CD4-positive, alpha-beta T cell treated with Interleukin-2 at 100 ng/mL for 4 hours (primary cell): ENCODE measurements at places on chromosomes 6 and 20.

GRCh38 chr6:5670811-5671561 is 335.7 kb downstream of the NRN1 start:
- DNase-seq, result no peak

DNA sequence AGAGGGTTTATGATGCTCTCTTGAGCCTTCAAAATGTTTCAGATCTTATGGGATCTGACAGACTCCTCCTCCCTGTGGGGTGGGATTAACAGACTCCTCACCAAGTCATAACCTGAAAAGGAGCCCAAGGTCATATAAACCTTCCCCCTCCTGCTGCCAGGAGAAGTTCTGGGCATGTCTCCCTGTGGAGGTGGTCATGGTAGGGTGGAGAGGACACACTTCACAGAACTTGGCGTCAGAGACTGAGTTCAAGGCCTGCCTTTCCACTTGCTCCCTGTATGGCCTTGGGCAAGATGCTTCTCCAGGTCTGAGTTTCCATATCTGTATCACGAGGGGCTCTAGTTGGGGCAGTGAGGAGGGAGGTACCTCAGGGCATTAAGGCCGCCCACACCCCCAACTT is 32.4 kb upstream of the AAR2 start:
- DNase-seq, result no peak

DNA sequence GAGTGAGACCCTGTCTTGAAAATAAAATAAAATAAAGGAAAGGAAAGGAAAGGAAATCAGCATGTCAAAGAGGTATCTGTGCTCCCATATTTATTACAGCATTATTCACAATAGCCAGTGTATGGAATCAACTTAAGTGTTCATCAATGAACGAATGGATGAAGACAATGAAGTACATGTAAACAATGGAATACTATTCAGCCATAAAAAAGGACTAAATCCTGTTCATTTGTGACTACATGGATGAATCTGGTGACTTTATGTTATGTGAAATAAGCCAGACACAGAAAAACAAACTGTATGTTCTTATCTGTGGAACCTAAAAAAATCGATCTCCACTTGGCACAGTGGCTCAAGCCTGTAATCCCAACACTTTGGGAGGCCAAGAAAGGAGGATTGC is 28.0 kb upstream of the TOP1 start:
- DNase-seq, result no peak

DNA sequence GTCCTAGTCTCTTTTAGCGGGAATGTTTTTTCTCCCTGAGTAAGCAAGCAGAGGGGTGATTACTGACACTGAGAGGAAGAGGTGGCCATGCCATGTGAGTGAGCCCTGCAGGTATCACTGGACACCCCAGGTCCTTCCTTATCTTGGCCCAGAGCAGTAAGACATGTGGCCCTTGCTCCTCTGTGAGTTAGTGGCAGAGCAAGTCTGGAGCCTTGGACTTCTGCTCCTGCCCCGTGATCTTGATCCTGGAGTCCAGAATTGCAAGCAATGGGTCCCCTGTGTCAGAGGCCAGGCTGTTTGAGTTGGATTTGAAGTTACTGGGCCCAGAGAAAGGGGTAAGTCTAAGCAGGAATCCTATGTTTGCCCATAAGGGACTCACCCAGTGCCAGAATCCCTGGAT is 92.1 kb upstream of the EMILIN3 start:
- DNase-seq, result no peak

DNA sequence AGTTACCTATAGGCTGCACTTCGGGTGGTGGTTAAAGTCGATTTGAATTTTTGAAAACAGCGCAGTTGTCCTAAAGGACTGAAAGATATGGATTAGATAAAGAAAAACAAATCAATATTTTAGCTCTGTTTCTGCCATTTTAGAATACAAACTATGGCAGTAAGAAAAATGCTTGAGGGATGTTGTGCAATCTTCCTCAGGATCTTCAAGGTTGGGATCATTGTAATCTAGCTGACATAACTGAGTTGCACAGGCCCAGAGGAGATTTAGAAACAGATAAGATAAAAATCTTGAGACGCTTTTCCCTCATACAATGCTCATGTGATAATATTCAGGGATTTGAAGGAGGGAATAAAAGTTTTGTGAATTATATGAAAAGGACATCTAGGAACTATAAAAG is 926 bp downstream of the PEX3 start:
- DNase-seq, result no peak

GRCh38 chr6:153392156-153392555 is 261.1 kb upstream of the RGS17 start:
- DNase-seq, result no peak

- no peak for DNase-seq
Measured at GRCh38 chr20:19913349-19913748, 103.8 kb upstream of the NAA20 start.

- no peak for DNase-seq
Measured at GRCh38 chr6:131949620-131949908, 1.6 kb downstream of the CCN2 start.

- no peak for DNase-seq
Measured at GRCh38 chr20:62745952-62746288, 37.3 kb downstream of the NTSR1 start.

DNA sequence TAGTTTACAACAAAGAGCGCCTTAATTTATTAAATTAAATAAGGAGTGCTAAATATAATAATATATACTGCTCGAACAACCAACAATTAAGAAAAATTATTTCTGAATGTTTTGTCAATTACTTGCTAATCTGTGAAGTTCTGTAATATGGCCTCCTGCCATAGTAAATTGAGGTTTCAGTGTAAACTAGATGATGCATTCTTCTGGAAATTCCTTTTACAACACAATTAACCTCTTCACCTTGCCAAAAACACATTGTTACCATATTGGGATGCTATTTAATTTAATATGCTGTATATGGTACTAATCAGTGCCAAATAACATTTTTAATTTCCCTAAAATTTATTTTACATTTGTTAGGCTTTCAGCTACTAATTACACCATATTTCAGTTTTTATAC is 808.4 kb upstream of the CITED2 start:
- DNase-seq, result no peak

DNA sequence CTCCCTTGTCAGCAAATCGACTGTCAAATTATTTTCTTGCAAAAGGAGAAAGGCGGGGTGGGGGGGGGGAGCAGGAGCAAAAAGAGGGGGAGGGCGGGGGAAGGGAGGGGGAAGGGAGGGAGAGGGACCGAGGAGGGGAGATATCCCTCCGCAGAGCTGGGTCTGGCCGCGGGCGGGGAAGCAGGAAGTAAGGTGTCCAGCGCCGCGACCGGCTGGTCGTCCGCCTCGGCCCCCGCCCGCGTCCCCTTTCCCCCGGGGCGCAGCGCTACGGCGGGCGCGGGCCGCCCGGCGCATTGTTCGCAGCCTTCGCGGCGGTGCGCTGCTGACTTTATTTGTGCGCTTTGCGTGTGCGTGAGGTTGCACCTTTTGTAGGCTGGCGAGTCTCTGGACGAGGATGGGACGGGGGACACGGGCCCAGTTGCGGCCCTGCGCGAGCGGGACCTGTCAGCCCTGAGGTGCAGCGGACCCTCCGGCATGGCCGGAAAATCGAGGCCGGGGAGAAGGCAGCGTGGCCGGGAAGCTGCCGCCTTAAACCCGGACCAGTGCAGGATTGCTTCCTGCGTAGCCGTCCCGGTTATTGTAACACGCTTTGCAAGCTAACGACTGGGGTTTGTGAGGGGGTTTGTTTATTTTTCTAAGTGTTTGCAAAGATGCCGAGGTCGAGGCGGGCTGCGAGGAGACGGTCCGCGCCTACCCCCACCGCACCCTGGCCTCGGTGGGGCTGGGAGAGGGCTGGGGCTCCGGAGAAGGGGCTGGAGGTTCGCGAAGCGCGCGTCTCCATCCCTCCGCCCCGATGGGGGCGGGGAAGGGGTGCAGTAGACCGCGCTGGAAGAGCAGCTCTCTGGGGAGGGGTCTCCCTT is 675 bp upstream of the TRERF1 start:
- DNase-seq, result peak; percentile 41

DNA sequence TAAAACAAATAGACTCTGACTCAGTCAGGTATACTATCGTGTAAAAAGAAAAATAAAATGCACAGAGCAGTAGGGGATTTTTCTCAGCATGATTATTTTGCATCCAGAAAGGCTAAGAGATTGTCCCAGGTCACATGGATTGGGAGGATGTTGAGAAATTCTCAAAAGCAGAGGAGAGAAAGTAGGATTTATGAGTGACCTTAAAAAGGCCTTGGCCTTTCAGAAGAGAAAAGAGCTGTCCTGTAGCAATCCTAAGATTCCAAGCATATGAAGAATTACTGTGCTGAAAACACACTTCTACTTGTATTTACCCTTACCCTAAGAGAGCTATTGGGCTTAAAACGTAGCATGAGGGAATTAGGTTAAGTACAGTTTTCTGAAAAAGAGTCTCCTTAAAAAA is 149.7 kb upstream of the ENPP5 start:
- no peak for DNase-seq

GRCh38 chr6:127191716-127192115 is 73.2 kb downstream of the RSPO3 start:
- DNase-seq, result no peak

DNA sequence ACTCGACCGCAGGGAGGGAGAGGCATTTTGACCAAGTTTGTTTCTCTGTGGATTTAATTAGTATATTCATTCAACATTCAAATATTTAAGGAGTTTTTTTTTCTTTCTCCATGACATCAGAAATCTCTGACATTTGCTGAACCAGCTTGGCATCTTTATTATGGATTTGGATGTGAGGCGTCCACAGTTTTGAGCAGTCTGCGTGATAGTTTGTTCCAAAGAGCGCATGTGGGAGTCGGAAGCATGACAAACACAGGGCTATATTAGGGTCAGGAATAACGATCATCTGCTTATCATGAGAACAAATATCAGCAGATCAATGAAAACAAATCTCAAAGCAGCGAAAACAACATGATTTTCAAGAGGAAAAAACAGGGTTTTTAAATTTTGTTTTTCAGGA is 373.2 kb downstream of the CDH4 start:
- DNase-seq, result no peak

- no peak for DNase-seq
Measured at GRCh38 chr6:146950351-146950835, 253.8 kb upstream of the STXBP5 start.

DNA sequence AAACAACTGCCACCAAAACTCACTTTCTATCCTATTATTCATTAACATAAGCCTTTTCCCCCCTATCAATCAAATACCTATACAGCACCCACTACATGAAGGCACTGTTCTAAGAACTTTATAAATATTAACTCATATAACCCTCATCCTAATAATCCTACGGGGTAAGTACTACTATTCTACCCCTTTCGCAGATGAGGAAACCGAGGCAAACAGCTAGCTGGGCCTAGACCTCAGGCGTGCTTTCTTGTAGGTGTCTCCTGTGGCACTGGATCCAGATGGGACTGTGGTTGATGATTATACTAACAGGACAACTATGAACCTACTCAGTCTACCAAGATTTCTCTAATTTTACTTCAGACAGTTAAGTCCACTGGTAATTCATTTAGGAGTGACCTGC is 131.6 kb downstream of the ZMYND8 start:
- DNase-seq, result no peak

DNA sequence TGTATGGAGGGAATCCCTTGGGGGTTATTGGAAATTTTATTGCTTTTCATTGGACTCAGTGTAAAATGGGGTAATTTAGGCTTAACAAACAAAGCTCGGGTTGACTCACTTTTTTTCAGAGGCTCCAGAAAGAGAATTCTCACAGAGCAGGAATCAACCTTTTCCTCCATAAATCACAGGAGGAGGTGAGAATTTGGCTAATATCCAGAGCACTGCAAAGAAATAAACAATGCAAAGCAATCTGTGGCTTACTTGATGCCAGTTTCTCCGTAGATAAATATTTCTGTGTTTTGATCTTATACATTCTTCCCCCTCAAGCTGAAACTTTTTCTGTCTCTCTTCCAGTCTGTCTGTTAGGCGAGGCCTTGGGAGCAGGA is 176.6 kb downstream of the TSHZ2 start:
- no peak for DNase-seq

DNA sequence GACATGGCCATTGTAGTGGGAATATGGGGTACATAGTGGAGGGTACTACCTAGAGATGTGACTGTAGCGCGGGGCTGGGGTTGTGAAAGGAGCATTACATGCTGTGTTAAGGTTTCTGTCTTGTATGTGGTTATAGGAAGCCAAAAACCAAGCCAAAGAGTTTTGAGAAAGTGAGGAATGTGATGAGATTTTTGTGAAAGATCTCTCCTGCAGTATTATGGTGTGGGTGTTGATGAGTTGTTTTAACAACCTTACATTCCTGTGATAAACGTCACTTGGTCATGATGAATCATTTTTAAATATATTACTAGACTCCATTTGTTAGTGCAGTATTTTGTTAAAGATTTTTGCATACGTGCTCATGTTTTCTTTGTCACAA is 48.9 kb downstream of the ZFAND3 start:
- no peak for DNase-seq

GRCh38 chr20:12372557-12372956 is 454.9 kb downstream of the BTBD3 start:
- no peak for DNase-seq

DNA sequence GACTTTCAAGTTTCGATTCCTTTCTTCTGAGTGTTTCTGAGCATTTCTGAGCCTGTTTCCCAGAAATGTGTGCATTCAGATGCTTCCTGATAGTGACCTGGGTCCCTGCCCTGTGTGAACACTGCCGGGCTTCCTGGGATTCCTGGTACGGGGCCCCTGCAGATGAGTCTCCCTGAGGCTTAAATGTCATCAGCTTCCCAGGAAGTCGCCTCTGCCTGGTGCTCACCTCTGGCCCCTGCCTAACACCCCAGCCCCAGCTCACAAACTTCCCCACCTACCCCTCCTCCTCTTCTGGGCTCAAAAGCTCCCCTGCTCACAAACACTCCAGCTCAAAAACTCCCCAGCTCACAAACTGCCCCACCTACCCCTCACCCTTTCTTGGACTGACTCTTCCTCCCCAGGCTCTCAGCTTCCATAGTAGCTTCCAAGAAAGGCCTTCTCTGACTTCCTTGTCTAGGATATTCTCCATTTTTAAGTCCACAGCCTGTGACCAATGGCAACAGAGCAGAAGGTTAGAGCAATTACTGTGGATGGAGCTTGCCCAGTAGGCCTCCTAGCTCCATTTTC is 42.0 kb downstream of the TGM2 start:
- no peak for DNase-seq
